ENCODE measurements at places on chromosomes 12 and 14. TPM values are rescaled to one million over a fixed set of nuclear protein-coding genes. Genes with fewer than 3 reads are reported as not detected.

Gene KRT6A
- total RNA-seq = not detected

Gene TRIAP1
- 75.3 TPM for total RNA-seq

Gene ANKRD33
- 1.7 TPM for total RNA-seq

Gene MANSC1
- total RNA-seq = 10.6 TPM

Gene TMEM253
- total RNA-seq = 1.7 TPM

Gene SINHCAF
- 424 TPM for total RNA-seq

Gene MDM1
- 11.0 TPM for total RNA-seq

Gene GPR68
- 0.28 TPM for total RNA-seq

Gene AP1G2
- 115 TPM for total RNA-seq

Gene ALDH1L2
- total RNA-seq = 3.5 TPM

Gene SLC4A8
- total RNA-seq = 16.9 TPM

Gene TM9SF1
- total RNA-seq = 29.2 TPM

Gene CD163L1
- 0.32 TPM for total RNA-seq

Gene TAS2R50
- 0.25 TPM for total RNA-seq

Gene RBP5
- total RNA-seq = 5.4 TPM

Gene SALL2
- 307 TPM for total RNA-seq

Gene TPH2
- total RNA-seq = 0.55 TPM

Gene AQP6
- total RNA-seq = 0.21 TPM

Gene DHRS2
- 1.8 TPM for total RNA-seq

Gene ATL1
- 3.7 TPM for total RNA-seq

Gene MYH6
- 0.09 TPM for total RNA-seq

Gene KLRB1
- total RNA-seq = not detected

Gene CIPC
- total RNA-seq = 22.5 TPM

Gene NEK9
- 50.8 TPM for total RNA-seq

Gene DAO
- 0.17 TPM for total RNA-seq

Gene RNU4-1
- 2,477 TPM for total RNA-seq

Gene CLEC2D
- total RNA-seq = 7.1 TPM

Gene SPIC
- total RNA-seq = not detected

Measured in WTC11 (cell line).